ENCODE measurements at places on chromosomes 12 and 14.

- DNase-seq: peak; percentile 71
These were observed 441 bp downstream of the RAB5B start for GRCh38 chr12:55974308-55974730.

DNA sequence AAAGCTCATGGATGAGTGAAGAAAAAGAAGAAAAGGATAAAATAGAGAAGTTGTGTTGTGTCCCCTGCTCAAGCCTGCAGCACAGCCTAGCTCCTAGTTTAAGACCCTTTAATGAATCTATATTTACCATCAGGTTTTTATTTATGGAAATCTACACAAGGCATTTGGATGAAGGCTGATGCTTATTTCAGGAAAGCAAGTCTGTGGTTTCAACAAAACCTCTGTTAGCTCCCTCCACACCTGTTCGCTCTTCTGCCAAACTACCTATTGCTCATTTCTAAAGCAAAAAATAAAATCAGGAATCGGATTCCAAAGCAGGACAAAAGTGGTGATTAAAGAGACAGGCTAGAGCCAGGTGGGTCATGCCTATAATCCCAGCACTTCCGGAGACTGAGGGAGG lies 18.9 kb upstream of the MAP3K9 start:
- no peak for DNase-seq

GRCh38 chr14:35940291-35940690 lies 114.2 kb downstream of the BRMS1L start:
- no peak for DNase-seq

GRCh38 chr12:108793756-108794441 lies 62.6 kb upstream of the CORO1C start:
- no peak for DNase-seq

DNA sequence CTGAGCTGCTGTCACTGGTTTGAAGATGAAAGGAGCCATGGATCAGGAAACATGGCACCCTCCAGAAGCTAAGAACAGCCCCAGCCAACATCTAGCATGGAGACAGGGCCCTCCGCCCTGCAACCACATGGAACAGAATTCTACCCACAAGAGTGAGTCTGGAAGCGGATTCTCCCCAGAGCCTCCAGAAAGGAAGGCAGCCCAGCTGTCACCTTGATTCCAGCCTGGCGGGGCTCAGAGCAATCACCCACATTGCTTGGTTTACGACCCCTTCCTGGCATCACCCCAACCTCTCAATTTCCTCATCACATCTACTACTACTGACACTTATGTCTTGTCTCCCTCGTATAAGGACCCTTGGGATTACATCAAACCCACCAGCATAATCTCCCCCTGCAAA lies 38.5 kb downstream of the OAS2 start:
- DNase-seq: no peak

DNA sequence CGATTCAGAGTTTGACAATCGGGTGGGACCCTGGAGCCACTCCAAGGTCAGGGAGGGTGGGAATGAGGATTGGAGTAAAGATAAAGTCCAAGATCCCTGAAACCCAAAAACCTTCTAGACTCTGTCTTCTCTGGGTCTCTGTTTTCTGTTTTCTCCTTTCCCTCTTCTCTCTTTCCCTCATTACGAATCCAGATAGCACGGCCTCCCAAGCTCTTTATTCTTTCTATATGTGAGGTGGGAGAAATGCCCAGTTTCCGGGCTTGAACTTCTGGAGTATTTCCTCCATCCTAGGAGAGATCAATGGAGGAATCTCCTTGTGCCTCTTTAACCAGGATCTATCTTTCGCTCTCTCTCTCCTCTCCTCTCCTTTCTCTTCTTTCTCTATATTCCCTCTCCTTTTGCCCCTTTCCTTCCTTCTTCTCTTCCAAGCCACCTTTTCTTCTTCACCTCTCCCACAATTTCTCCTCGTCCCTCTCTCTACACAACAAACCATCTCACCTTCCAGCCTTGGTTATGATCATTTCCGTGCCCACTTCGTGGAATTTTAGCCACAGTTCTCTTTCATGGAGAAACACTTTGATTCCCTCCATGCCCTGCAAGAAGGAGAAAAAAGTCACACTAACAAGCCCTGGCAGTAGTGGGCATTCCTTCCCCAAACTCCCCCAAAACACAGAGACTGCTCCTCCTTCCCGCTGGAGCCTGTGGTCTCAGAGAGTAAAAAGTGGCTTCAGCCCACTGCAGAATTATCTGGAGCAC lies 4.4 kb downstream of the TBX5 start:
- no peak for DNase-seq

GRCh38 chr14:96393071-96393691 lies 1.3 kb downstream of the AK7 start:
- peak; percentile 58 for DNase-seq

DNA sequence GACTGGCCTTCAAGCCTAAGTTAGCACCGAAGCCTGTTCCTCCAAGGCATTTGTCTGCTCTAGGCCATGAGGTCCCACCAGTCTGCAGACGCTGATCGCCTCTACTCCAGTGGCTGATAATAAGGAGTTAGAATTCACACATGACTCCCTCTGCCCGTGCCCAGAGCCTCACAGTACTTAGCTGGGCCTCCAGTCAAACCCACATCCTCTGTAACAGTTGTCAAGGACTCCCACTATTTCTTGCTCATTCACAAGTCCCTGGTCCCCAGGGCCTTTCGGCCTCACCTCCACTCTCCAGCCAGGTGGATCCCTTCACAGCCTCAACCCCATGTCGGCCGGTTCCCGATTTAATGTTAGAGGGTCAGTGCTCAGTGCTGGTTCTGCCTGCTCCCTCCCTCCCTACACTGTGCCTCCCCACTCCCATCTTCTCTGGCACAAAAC lies 6.3 kb upstream of the KRT5 start:
- no peak for DNase-seq

GRCh38 chr14:22838631-22839041 lies 2.3 kb downstream of the MMP14 start:
- peak; percentile 74 for DNase-seq

- no peak for DNase-seq
These were observed 342.0 kb downstream of the NPAS3 start for GRCh38 chr14:33280646-33281045.

GRCh38 chr12:78375461-78375860 lies 489.1 kb upstream of the SYT1 start:
- DNase-seq: no peak

DNA sequence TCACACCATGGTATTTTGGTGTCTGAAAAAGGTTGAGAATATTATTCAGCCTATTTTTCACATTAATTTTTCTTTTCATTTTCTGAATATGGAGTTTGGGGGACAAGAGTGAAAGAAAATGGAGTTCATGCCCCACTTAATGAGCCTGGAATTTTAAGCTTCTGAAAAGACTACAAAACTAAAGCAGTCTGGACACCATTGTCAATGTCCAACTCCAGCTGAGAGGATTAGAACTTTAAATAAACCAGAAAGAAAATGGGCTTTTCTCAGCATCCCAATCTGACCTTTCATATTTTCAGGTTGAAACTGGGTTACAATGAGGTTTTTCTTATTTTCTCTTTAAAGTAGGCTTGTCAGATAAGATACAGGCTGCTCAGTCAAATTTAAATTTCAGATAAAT lies 207.7 kb downstream of the SLC6A15 start:
- no peak for DNase-seq

DNA sequence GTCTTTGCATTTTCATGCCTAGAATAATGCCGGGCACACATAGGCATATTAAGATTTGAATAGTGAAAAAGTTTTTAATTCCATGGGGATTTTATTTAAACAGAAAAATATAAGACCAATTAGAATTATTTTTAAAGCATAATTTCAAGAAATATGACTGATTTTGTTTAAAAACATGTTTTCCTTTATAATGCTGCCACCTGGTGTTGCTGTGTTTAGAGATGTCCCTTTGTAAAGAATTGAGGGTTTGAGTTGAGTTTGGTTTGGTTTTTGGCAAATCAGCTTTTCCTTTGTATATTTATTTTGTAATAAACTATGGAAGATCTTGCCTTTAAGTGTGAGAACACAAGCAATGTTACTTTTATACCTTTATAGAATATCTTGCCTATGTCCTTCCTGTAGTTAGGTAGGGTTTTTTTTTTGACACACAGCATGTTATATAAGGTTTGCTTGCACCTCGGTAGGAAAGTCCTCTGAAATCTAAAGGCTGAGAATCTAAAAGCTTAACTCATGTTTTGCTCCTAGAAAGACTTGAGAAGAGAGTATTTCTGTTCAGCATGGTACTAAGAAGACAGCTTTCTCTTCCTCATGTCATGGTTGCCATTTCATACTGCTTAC lies 31.4 kb upstream of the SNAPC1 start:
- DNase-seq: peak; percentile 67

DNA sequence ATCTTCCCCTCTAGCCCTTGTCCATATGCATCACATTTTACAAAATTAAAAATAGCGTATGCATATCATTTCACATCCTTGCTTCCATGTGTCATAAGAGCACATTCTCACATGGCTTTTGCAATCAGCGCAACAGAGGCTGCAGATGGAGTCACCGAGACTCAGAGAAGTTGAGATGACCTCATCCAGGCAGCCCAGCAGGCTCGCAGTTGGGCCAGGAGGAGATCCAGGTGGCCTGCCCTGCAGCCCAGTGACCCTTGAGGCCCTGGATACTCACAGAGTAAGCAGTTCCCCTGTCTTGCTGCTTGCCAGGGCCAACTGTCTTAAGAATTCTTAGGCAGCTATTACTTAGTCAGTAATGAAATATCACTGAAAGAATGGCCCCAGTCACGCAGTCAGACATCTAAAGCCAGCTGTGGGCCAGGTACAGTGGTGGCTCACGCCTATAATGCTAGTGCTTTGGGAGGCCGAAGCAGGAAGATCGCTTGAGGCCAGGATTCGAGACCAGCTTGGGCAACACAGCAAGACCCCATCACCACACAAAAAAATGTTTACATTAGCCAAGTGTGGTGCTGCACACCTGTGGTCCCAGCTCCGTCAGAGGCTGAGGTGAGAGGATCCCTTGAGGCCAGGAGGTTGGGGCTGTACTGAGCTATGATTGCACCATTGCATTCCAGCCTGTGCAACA lies 9.1 kb downstream of the CAMKK2 start:
- no peak for DNase-seq

- no peak for DNase-seq
These were observed 977.9 kb downstream of the TMTC2 start for GRCh38 chr12:83664650-83665049.

- DNase-seq: no peak
These were observed 66.5 kb downstream of the SLC25A47 start for GRCh38 chr14:100389497-100390104.

DNA sequence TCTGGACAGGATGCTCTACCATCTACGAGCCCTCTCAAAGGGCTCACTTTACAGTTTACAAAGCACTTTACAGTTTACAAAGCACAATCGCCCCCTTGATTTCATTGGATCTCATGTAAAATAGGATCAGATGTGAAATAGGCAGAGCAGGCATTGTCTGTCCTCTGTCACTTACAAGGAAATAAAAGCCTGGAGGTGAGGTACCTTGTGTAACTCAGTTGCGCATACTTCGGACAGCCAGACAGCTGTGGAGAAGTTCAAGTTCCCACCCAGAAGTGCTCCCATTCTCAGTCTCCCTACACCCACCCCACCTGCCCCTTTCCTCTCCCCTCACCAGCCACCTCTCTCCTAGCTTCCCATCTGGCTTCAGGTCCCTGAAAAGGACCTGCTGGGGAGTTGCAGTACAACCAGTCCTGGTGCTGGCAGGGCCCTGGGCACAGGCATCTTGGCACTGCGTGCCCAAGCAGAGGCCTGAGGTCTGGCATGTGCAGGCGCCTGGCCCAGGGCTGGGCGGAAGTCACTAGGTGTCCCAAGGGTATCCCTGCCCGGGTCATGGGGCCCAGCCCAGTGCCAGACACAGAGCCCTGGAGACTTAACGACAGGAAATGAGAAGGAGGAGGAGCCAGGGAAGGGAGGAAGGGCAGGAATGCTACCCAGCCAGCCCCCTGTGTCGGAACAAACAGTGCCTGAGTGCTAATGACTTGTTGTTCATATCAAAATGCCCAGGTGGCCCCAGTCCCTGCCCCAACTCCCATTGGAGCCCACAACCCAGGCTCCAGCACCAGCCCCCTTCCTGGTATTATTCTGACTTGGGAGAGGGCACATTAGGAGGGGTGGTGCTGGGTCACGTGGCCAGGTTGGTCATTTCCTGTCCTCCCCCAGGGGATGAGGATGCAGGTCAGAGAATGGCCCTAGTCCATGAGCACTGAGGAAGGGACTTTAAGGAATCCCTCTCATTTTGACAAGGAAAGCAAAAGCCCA lies 5.4 kb downstream of the RAPGEF3 start:
- DNase-seq: no peak

GRCh38 chr14:23062002-23062401 lies 4.7 kb upstream of the CDH24 start:
- no peak for DNase-seq

- DNase-seq: no peak
These were observed 2.1 kb upstream of the TMEM263 start for GRCh38 chr12:106953352-106954250.

- no peak for DNase-seq
These were observed 100.9 kb upstream of the CCDC91 start for GRCh38 chr12:28089338-28089737.

GRCh38 chr12:103387385-103387784 lies 108.4 kb downstream of the C12orf42 start:
- DNase-seq: no peak

GRCh38 chr12:49636979-49637755 lies 13.8 kb downstream of the PRPF40B start:
- DNase-seq: peak; percentile 89

DNA sequence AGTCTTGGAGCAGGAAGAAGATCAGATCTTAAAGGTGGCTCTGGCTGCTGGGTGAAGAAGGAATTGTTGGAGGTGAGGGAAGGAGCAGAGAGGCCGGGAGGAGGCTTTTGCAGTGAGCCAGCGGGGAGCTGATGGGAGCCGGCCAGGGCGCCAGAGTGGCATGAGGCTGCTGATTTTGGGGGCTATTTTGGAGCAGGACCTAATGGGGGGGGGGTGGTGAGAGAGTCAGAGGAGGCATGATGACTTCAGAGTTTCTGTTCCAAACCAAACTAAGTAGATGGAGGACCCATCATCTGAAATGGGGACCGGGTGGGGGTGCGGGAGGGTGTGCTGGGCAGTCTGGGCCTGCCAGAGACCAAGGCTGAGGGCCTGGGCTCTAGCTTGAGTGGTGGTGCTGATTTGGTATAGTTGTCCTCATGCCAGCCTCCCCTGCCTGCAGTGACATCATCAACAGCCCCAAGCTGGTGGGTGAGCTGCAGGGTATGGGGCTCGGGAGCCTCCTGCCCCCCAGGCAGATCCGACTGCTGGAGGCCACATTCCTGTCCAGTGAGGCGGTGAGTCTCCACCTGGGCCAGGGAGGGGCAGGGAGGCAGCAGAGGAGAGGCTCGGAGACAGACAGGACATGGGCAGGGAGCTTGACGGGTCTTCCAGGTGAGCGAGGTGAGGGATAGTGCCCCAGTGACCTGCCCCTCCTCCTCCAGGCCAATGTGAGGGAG lies 6.2 kb downstream of the TNFAIP2 start:
- no peak for DNase-seq

DNA sequence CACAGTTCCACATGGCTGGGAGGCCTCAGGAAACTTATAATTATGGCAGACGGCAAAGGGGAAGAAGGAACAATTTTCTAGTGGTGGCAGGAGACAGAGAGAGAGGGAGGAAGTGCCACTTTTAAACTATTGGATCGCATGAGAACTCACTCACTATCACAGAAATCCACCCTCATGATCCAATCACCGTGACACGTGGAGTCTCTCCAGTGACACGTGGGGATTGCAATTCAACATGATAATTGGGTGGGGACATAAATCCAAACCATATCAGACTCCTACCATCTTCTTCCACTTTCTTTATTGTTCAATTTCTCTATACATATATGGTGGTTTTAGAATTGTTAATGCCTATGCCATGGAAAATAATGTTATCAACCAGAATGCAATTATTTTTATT lies 103.7 kb upstream of the SYT1 start:
- no peak for DNase-seq

All from hematopoietic multipotent progenitor cell treated with erythropoietin and hydrocortisone succinate and interleukin-3 and kit ligand, for 4 days (in vitro differentiated cells).